ENCODE measurements at places on chromosomes 12 and 14.

GRCh38 chr12:103715494-103715893, 125.5 kb downstream of the NT5DC3 start:
- DNase-seq = no peak

- no peak for DNase-seq
Observed at GRCh38 chr12:100295764-100296555, 29.0 kb downstream of the SCYL2 start.

DNA sequence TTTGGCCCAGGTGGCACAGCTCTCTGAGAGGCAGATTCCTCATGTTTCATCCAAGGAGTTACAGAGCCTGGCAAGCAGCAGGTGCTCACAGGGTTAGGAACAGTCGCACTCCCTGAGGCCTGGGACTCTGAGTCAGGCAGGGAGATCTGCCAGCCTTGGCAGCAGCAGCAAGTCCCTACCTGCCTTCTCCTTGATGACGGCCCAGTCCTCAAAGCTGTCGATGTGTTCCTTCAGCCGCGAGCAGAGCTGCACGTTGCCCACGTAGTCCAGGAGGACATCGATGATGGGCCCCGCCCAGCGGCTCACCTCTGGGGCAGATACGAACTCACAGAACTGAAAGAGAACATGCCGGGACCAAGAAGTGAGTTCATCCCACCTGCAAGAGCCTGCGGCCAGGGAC, 10.4 kb downstream of the FAM181A start:
- no peak for DNase-seq

DNA sequence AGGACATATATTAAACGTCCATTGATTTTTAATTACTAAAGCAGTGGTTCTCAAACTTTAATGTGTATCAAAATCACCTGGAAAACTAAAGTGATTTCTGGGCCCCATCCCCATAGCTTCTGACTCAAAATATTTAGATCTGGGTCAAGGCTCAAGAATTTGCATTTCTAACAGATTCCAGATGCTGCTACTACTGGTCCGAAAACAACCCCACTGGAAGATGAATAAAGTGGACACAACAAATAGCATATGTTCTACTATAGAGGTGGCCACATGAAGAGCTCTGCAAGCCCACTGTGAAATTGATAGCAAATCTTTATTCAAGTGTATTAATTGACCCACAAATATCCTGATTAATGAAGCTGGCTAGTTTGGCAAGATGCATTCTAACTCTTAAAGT, 69.4 kb downstream of the SPATA7 start:
- no peak for DNase-seq

DNA sequence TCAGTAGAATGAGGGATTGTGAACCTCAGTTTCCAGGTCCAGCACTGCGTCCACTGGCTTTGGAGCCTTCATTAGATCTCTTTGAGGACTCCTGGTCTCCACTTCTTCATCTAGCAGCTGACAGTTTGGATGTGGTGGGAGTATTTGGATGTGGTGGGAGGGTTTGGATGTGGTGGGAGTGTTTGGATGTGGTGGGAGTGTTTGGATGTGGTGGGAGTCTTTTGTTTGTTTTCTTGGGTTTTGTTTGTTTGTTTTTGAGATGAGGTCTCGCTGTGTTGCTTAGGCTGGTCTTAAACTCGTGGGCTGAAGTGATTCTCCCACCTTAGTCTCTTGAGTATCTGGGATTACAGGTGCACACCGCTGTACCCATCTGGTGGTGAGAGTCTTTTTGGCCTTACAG, 64.7 kb downstream of the IFT43 start:
- DNase-seq = no peak

- no peak for DNase-seq
Observed at GRCh38 chr12:59715434-59715833, 119.6 kb downstream of the SLC16A7 start.

DNA sequence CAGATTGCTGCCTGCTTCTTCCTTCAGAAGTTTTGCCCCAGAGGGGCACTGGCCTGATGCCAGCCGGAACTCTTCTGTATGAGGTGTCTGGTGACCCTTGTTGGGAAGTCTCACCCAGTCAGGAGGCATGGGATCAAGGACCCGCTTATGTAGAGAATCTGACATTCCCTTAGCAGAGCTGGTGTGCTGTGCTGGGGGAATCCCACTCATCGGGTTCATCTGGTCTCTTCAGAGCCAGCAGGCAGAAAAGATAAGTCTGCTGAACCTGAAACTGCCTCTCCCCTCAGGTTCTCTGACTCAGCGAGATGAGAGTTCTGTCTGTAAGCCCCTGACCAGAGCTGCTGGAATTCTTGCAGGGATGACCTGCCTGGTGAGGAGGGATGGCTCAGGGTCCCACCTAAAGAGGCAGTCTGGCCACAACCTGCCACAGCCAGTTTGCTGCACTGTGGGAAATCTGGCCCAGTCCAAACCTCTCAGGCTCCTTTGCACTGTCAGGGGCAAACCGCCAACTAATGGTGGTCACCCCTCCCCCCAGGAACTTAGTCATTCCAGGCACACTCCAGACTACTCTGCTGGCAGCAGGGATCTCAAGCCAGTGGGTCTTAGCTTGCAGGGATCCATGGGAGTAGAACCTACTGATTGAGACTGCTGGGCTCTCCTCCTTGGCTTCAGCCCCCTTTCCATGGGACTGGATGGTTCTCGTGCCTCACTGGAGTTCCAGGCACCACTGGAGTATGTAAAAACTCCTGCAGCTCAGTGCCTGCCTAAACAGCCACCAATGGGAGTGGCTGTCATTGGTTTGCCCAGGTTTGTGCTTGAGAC, 4.1 kb downstream of the CLEC2D start:
- DNase-seq = peak; percentile 59

DNA sequence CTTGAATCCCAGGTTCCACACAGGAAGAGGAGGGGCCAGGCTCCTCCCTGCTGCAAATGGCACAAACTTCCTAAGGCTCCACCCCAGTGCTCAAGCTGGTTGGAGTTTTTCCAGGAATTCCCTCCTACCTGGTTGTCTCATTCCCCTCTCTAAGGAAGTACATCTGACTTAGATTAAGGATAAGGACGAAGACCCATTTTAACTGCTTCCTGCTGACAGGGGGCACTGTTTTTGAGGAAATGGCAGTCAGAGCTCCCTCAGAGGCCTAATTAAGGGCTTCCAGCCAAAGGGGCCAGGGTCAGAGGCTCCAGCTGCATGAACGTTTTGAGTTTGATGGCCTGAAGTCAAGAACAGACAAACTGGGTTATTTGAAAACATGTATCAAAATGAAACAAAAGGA, 1084.7 kb downstream of the SLC6A15 start:
- no peak for DNase-seq

DNA sequence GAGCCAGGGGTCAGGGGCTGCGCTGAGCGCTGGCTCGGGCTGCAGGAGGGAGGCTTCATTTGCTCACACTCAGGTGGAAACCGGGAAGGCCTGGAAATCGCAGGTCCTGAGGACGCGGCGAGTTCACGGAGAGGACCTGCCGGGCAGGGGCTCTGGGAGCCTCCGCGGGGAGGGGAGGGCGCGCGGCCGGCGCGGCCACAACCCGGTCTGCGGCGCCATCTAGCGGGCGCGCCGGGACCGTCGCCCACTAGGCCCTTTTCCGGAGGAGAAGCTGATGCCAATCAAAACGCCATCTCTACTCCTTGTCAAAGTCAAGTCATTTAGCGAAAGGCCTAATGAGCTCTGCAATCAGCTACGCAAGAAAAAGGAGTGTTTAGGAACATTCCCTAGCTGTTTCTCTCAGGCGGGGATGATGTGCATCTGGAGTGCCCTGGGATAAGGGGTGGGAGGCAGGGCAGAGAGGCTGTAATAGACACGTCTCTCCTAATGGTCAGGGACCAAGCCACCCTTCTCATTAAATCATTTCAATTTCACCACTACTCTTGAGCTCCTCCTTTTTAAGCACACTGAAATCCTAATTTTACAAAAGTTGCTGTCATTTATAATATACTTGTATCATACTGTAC, 885.8 kb upstream of the TMEM132C start:
- DNase-seq = peak; percentile 57

GRCh38 chr14:55832974-55833373, 253.0 kb downstream of the KTN1 start:
- DNase-seq = no peak

- DNase-seq = no peak
Observed at GRCh38 chr12:53804429-53804828, 52.6 kb upstream of the CISTR start.

DNA sequence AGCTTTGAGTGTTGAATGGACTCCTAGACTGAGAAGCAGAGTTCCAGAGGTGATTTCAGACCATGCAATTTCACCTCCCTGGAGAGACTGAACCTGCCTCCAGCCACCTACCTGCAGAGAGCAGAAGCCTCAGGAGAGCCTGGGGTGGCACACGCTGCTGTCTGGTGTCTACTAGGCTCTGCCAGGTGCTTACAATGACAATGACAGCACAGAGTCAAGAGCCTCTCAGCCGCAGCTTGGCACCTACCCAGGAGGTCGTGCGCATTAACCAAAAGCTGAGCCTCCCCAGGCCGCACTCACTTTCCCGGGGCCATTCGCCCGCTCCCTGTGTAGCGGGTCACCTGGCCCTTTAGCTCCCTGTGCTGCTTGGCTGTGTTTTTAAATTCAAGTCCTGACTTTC, 63.2 kb downstream of the TESC start:
- DNase-seq = no peak

- no peak for DNase-seq
Observed at GRCh38 chr14:91899806-91900205, 32.5 kb upstream of the TC2N start.

- no peak for DNase-seq
Observed at GRCh38 chr12:50078281-50078680, 6.9 kb upstream of the SMARCD1 start.

DNA sequence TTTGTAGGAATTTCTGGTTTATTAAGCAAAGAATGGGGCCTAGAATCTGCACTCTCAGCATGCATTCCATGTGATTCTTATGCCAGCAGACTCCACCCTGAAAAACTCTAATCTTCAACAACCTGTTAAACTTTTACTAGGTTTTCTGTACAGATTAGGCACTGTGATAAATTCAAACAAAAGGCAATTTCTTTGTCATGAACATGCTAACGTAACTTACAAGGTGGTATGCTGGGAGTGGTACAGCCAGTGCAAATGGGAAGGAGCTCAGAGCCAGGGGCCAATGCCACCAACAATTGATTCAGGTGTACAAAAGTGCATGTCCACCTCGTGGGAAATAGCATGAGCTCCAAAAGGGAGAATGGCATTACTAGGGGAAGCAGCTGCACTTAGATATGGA, 83.0 kb downstream of the PPFIBP1 start:
- no peak for DNase-seq

GRCh38 chr12:77058740-77059139, 6.6 kb downstream of the E2F7 start:
- no peak for DNase-seq

DNA sequence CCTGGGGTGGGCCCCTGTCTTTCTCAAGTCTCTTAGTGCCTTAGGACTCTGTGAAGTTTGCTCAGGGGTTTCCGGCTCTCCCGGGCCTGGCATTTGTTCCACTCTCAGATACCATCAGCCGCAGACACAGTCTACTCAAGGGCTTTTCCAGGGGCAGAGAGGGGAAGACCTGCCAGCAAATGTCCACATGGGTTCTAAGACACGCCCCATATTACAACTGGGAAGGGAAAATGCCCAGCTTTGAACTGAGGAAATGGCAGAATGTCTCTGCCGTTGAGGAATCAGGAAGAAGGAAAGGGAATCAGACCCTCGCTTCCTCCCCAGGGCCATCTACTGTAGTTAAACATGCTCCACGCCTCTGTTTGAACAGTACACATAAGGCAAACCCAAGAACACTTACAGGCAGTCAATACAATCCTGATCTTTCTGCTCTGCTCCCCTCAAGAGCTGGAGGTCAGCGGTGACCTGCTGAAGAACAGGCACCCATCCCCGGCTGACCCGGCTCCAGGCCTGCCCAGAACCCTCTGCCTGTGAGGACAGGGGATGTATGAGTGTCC, 7.9 kb downstream of the CCDC85C start:
- no peak for DNase-seq

DNA sequence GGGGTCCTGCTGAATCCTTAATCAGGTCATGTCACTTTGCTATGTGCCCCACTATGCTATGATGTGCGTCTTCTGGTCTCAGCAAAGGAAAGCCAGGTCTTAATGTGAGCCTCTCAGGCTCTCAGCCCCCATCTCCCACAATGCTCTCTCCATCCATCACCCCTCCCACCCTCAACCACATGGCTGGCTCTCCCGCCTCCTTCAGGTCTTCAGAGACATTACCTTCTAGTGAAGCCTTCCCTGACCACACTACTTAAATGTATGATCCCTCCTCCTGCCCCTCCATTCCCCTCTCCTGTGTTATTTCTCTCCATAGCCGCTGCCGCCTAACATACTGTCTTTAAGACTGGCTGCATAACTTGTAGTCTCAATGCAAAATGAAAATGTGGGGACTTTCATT, 50.5 kb downstream of the KRT80 start:
- no peak for DNase-seq

GRCh38 chr12:48013287-48013686, 9.0 kb upstream of the COL2A1 start:
- DNase-seq = no peak

Measured in HTR-8/SVneo (cell line).